ENCODE measurements at places on chromosomes 1 and 21. TPM values are rescaled to one million over a fixed set of nuclear protein-coding genes. Genes with fewer than 3 reads are reported as not detected.

PALMD gene
- not detected for total RNA-seq

TMEM125 gene
- not detected for total RNA-seq

TPTE gene
- total RNA-seq: not detected

ATAD3C gene
- total RNA-seq: 0.39 TPM

GRCh38 chr1:14929547-14930246 lies 223.8 kb upstream of the TMEM51 start:
- H3K27me3 ChIP-seq: peaks cover 10% of the 10 kb centered on the region
- DNase-seq: peak; percentile 33
- H3K4me1 ChIP-seq: no peaks in the 10 kb centered on the region
- H3K4me3 ChIP-seq: no peak overlapping the region
- no peak overlapping the region for H3K27ac ChIP-seq

GRCh38 chr1:212641956-212642355 lies 33.4 kb downstream of the ATF3 start:
- H3K36me3 ChIP-seq: no peaks in the 10 kb centered on the region
- H3K27me3 ChIP-seq: no peaks in the 10 kb centered on the region
- H3K27ac ChIP-seq: no peak overlapping the region
- H3K4me3 ChIP-seq: no peak overlapping the region
- DNase-seq: no peak

DNA sequence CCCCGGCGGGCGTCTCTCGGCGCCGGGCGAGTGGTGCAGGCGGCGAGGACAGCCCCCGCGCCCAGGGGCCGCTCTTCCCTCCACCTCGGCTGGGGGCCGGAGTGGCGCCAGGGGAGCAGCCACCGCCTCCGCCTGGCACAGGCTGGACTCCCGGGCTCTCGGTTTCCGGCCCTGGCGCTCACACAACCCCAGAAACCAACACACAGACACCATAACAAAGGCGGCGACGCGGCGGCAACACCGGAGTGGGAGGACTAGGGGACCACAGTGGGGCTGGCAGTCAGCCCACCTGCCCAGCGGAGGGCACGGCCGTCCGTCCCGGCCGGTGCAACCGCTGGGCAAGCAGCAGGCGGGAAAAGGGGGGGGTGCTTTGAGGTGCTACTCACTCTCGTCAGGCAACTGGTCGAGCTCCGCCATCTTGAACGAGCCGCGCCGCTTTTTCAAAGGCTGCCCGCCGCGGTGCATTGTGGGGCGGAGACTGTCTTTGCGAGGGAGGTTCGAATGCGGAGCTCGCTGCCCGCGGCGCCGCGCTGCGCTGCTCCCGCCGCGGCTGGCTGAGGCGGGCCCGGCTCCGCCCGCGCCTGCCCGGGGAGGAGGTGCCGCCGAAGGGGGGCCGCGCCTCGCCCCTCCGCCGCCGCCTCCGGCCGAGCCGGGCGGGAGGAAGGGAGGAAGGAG lies at the start of gene LIN9:
Gene LIN9, minus strand, starts transcription at position 442 of the 675 bp plus-strand sequence. Its CDS starts 25 bp downstream, at position 417.
- H3K4me1 ChIP-seq: peaks cover 16% of the 10 kb centered on the region
- H3K36me3 ChIP-seq: no peaks in the 10 kb centered on the region
- H3K27ac ChIP-seq: peak within 1 kb of the TSS; percentile 99

- H3K36me3 ChIP-seq: no peaks in the 10 kb centered on the region
- no peaks in the 10 kb centered on the region for H3K27me3 ChIP-seq
- H3K4me1 ChIP-seq: peaks cover 8% of the 10 kb centered on the region
- no peak within 1 kb of the TSS for H3K27ac ChIP-seq
- DNase-seq: peak; percentile 73
Observed at GRCh38 chr1:201946224-201946908, at the start of gene LMOD1. Gene LMOD1, minus strand, starts transcription at chr1:201946548. Its CDS starts 208 bp downstream, at chr1:201946340.

- DNase-seq: no peak
- H3K27me3 ChIP-seq: no peaks in the 10 kb centered on the region
- no peak overlapping the region for H3K4me3 ChIP-seq
- H3K4me1 ChIP-seq: no peaks in the 10 kb centered on the region
Observed at GRCh38 chr1:17177651-17178050, 27.3 kb upstream of the PADI1 start.

DNA sequence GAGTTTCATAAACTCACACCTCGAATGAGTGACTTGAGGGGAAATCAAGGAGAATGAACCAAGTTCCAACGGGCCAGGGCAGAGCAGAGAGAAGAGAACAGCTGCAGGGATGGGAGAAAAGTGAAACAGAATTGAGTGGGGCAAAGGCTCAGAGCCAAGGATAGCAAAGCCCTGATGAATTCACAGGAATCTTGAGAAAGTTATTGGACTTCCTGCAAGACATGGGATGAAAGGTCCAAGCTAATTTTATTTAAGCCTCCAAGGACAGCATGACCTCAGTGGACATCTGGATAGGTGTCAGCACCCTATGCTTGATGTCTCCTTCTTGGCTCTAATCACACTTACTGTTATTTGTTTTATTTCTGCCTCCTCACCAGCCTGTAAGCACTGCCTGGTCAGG lies 43.0 kb upstream of the RAVER2 start:
- no peaks in the 10 kb centered on the region for H3K27me3 ChIP-seq
- H3K4me3 ChIP-seq: no peak overlapping the region
- no peak overlapping the region for H3K27ac ChIP-seq
- no peaks in the 10 kb centered on the region for H3K4me1 ChIP-seq
- no peak for DNase-seq

DNA sequence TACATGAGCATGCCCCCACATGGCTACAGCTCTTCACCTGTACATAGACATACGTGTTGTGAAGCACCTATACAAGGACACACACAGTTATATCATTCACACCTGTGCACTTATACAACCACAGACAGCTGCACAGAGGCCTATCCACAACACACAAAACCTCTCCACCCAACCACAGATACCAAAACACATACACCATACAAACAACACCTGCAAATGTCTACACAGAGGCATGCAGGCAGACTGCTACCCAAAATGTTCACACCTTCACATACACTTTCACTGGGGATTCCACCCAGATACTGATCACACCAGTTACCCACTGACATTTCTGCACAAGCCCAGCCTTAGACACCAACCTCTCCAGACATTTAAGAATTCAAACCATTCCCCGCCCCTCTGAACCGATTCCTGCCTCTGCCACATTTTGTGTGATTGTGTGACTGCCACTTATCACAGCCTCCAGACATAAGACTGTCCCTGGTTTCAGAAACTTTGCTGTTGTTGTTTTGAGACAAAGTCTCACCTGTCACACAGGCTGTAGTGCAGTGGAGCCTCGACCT lies 2.0 kb downstream of the C1orf232 start:
- peaks cover 4% of the 10 kb centered on the region for H3K36me3 ChIP-seq
- no peak overlapping the region for H3K27ac ChIP-seq

GRCh38 chr1:109931189-109931731 lies 20.6 kb downstream of the CSF1 start:
- no peaks in the 10 kb centered on the region for H3K27me3 ChIP-seq
- no peak overlapping the region for H3K4me3 ChIP-seq
- no peak for DNase-seq
- H3K36me3 ChIP-seq: no peaks in the 10 kb centered on the region
- no peaks in the 10 kb centered on the region for H3K4me1 ChIP-seq

DNA sequence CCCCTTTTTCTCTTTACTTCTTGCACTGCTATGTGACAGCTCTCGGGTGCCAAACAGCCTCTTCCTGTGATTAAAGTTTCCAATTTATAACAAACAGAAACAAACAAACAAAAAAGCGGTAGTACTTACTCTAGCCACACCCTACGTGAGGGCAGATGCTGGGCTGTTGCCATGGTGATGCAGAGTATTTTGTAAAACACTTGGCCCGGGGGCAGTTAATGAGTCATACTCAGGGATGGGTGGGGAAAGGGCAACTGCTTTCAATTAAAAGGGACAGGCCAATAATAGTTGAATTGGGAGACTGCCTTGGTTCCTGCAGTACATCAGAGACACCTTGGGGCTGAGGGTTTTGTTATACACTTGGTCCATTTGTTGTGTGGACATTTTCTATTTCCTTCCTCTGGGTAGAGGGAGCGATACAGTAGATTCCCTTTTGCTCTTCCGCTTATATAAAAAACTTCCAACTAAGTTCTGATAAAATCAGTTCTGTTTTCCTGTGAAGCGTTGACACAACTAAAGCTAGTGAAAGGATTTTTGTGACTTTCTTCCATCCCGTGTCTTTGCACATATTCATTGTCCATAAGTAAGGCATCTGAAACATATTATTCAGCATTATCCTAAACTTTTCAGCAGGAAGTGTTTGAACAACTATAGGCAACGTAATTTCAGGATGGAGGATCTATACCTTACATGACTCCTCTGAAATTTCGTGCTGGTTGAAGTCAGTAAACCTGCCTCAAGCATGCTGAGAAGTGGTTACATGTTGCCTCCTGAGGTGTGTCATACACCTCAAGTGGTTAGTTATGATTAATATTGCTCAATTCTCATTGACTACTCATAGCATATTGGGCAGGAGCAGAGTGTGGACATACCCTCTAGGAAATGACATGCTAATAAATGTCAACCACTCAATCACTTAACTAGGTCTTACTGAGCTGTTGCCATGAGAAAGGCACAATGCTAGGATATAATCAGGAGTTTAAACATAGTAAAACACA lies 36.7 kb upstream of the THEM4 start:
- DNase-seq: peak; percentile 75
- H3K27ac ChIP-seq: no peak overlapping the region
- no peaks in the 10 kb centered on the region for H3K4me1 ChIP-seq
- no peaks in the 10 kb centered on the region for H3K36me3 ChIP-seq
- peaks cover 8% of the 10 kb centered on the region for H3K27me3 ChIP-seq

All from A673 (cell line).